ENCODE measurements at places on chromosomes 16 and 17.

GRCh38 chr17:41490000-41490990 is 585 bp upstream of the KRT36 start:
- no peak for DNase-seq

DNA sequence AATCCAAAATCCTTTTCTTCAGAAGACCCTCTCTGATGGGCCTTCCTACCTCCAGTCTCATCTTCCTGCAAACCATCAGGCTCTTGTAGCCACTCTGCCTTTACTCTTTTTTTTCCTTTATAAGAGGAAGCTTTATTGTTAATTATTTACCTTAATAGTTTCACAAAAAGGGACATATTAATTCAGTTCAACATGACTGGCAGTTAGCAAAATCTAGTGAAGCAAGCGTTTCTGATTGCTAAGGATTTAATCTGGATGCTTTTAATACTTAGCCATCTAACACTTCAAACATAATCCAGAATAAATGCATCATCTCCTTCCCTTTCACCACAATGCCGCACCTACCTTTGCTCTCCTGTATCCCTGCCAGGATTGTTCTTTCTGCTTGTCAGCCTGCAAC is 62.0 kb downstream of the SPACA3 start:
- no peak for DNase-seq

DNA sequence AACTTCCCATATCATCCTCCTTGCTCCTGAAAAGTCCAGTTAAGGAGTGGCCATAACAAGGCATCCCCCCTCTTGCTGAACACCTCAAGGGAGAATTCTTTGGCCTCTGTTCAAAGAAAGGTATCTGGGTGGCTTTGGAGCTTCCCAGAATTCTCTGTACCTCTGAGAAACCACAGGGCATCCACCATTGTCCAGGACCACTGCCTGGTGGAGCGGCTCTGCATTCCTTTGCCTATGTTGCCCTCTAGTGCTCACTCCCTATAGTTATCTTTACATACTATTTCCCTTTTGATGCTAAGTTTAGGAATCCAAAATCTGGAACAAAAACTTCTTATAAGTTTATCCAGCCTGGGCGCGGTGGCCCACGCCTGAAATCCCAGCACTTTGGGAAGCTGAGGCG is 30.3 kb downstream of the CHD9NB start:
- DNase-seq: no peak

- DNase-seq: no peak
Observed at GRCh38 chr17:280216-280615, 72.4 kb downstream of the RPH3AL start.

GRCh38 chr16:9135797-9136196 is 44.4 kb downstream of the HAPSTR1 start:
- no peak for DNase-seq

DNA sequence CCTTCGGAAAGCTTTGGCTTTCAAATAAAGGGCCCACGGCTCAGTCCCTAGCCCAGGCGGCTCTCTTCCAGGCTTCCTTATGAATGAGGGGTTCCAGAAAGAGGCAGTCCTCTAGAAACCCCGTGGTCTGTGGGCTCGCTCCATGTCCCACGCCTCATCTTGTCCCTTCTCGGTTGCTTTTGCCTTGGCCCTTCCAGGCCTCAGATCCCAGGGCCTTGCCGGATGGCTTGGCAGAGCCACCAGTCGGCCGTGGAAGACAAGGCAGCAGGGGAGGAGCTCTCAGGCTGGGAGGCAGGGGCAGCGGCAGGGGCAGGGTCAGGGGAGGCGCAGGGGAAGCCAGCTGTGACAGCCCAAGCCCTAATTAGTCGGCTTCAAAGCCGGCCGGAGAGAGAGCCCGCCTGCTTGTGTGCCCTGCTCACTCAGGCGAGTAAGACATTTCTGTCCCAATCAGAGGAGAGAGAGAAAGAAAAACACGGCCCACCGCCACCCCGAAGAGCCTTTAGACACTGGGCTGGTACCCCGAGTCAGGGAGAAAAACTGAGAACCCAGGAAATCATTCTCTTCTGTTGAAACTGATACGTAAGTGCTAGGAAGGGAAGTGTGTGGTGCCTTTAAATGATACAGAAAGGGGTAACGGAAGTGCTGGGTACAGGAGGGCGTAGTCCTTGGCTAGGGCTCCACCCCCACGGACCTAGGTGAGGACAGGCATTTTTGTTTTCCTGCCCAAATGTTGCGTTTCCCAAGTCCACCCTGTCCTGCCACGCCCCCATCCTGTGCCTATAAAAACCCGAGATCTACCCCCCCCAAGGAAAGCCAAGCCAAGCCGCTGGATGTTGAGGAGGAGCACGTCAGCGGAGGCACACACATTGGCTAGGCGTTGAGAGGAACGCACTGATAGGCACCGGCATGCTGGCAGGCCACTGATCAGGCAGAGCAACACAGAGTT is 27.8 kb upstream of the MEIOC start:
- peak; percentile 12 for DNase-seq

Measured in CD4-positive, alpha-beta T cell treated with Interleukin-17A for 1 hour (primary cell).